HepG2 (cell line): ENCODE measurements at places on chromosomes 4 and X.
A peak's percentile ranks its signal among the peaks of the same experiment; 100 is the strongest.

DNA sequence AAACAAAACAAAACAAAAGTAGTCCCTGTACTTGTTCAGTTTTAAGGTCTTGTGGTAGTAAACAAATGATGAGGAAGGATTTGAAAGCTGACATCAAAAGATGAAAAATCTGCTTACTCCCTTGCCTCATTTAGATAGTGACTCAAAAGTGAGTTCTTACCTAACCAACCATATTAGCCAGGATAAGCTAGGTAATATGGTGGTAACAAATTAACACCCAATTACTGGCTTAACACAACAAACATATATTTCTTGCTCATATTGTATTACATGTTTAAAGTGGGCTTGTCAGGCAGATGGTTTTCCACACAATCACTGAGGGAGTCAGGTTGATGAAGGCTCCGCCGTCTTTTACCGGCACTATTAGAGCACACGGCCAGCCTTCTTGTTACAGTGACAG is 189.7 kb downstream of the PPARGC1A start:
- no peaks in the 10 kb centered on the region; the same call in 1 of the 2 replicates for H3K27me3 ChIP-seq
- no peak for DNase-seq
- no peaks in the 10 kb centered on the region for H3K4me1 ChIP-seq
- H3K36me3 ChIP-seq = no peaks in the 10 kb centered on the region
- H3K27ac ChIP-seq = no peak overlapping the region
- H3K4me3 ChIP-seq = no peak overlapping the region

DNA sequence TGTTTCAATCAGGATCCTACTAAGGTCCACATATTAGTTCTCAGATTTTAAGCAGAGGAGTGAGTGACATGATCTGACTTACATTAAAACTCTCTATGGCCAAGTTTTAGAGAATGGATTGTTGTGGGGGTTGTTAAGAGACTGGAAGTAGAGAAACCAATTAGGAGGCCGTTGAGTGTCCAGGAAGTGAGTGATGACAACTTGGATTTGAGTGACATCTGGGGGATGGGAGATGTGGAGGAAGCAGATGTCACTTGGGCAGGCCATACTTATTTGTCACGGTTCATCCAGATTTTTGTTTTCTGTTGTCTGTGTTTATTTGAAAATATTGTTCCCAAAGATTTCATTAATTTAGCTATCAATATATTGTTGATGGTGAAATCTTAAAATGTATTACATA is 28.3 kb downstream of the ADD1 start:
- H3K27me3 ChIP-seq = no peaks in the 10 kb centered on the region
- no peak overlapping the region for H3K4me3 ChIP-seq
- H3K4me1 ChIP-seq = peaks cover 75% of the 10 kb centered on the region
- peaks cover 4% of the 10 kb centered on the region for H3K36me3 ChIP-seq
- no peak for DNase-seq

- no peak within 1 kb of the TSS for H3K27ac ChIP-seq
- no peaks in the 10 kb centered on the region for H3K36me3 ChIP-seq
- H3K4me1 ChIP-seq = no peaks in the 10 kb centered on the region
- DNase-seq = no peak
Observed at GRCh38 chr4:86359944-86360478, at the start of gene MAPK10. TSS of gene MAPK10 (minus strand) at chr4:86360053.

DNA sequence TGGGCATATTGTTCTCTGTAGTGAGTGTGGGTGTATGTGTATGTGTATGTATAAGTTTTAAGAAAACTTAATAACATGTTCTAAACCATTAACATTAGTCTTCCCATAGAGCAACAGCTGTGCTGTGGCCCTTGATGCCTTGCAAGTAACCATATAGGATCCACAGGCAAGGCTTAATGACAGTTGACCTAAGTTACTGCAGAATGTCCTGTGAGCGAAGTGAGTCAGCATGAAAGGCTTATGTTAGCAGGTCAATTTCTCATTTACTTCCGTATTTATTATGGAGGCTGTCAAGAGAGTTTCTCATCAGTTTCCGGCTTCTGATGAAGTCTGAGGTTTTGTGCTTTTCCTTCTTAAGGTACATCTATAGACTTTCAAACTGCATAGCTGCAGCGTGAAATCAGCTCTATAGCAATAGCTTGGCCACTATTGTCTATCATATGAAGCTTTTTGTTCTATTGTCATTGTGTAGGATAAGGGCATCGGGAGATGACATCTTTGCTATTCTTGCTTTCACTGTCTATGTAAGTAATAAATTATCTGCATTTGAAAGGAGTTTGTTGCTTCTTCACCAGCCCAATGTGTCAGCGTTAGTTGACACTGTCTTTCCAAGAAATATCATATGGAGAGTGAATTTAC is 1153.4 kb upstream of the AGA start:
- no peak for DNase-seq
- no peak overlapping the region for H3K4me3 ChIP-seq
- no peaks in the 10 kb centered on the region for H3K36me3 ChIP-seq

GRCh38 chr4:81562093-81562492 is 90.4 kb upstream of the RASGEF1B start:
- no peak for DNase-seq
- no peak overlapping the region for H3K4me3 ChIP-seq
- H3K27ac ChIP-seq = no peak overlapping the region
- no peaks in the 10 kb centered on the region for H3K36me3 ChIP-seq

- no peak overlapping the region for H3K4me3 ChIP-seq
- peak; percentile 1 for DNase-seq
- H3K27me3 ChIP-seq = no peaks in the 10 kb centered on the region
Observed at GRCh38 chrX:78708262-78708661, 39.3 kb upstream of the LPAR4 start.

GRCh38 chr4:11483046-11483445 is 54.4 kb upstream of the HS3ST1 start:
- H3K4me1 ChIP-seq = no peaks in the 10 kb centered on the region
- H3K4me3 ChIP-seq = no peak overlapping the region
- no peak for DNase-seq
- no peak overlapping the region for H3K27ac ChIP-seq

DNA sequence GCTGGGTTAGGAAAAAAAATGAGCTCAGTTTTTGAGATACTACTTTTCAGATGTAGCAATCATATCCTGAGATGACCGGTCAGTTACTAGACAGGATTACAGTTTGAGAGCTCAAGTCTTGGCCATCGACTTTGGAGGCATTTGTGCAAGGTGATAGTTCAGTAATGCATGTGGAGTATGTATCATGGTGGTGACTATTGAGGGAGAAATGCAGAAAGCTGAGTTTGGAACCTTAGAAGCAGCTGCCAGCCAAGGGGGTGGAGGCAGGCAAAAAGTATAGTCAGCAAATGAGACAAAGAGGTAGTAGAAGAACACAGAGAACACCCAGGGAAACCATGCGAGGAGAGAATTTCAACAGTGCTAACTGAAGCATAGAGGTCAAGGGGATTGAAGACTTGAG is 48.7 kb upstream of the SLC4A4 start:
- H3K36me3 ChIP-seq = no peaks in the 10 kb centered on the region
- no peak overlapping the region for H3K4me3 ChIP-seq
- no peaks in the 10 kb centered on the region for H3K27me3 ChIP-seq
- H3K4me1 ChIP-seq = no peaks in the 10 kb centered on the region
- no peak for DNase-seq

DNA sequence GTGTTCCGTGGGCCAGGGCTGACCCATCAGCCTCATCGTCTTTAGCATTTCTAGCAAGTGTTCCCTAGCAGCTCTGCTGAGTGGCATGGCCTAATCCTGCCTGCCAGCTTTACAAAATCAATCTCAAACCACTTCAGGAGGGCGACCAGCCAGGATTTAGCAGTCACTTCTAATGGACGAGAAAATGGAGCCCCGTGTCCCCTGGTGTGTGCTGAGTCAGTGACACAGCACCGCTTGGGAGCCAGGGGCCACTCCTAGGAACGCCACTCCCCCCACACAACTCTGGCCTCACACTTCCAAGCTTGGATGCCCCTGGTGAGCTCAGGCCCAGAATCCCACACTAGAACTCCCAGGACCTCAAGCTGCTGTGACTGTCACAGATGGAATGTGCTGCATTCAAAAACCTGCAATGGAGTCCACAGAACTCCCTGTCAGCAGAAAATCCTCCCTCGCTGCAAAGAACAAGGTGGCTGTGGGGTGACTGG is 311.2 kb upstream of the GATB start:
- no peak overlapping the region for H3K4me3 ChIP-seq
- no peaks in the 10 kb centered on the region; the same call in 1 of the 2 replicates for H3K27me3 ChIP-seq
- no peak for DNase-seq
- H3K4me1 ChIP-seq = 0 out of 2 replicates have a peak, but pooled peaks cover 10% of the 10 kb centered on the region

DNA sequence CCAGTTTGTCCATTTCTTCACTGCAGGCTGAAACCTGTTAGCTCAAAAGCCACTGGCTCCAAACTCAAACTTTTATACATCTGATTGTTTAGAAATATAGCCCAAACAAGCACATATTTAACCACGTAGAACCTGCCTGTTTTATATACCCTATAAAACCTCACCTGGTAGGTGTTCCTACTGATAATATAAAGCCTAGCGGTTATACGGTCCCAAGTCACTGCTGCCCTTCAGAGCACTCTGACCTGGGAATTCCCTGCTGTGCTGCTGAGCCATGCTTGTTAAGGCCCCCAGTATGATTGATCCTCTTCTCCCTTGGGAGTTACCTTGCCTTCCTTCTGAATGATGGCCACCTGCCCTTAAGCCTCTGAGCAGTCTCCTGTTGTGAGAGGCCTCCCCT is 432.8 kb upstream of the LCORL start:
- H3K4me3 ChIP-seq = no peak overlapping the region
- DNase-seq = no peak
- no peaks in the 10 kb centered on the region for H3K36me3 ChIP-seq
- no peaks in the 10 kb centered on the region for H3K27me3 ChIP-seq

DNA sequence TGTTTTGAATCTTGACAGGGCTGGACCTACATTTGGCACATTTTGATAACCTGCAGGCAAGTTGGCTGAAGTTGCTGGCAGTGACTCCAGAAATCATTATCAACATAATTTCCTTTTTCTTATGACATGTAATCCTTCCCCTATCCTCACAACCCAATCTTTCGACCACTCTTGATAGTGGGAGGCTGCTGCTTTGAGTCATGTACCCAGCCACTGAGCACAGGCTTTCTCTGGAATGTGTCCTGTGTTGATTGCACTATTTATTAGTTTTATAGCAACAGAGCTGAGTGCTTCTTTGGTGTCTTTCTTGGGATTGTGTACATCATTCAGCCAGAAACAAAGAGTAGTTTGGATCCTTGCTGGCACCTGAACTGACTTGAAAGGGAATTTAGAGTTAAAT is 183.1 kb upstream of the LEF1 start:
- no peak for DNase-seq
- no peak overlapping the region for H3K4me3 ChIP-seq
- H3K27me3 ChIP-seq = peaks cover 8% of the 10 kb centered on the region; the same call in 1 of the 3 replicates
- H3K36me3 ChIP-seq = no peaks in the 10 kb centered on the region
- H3K27ac ChIP-seq = no peak overlapping the region

- peak; percentile 94 for DNase-seq
- peaks cover 38% of the 10 kb centered on the region for H3K4me1 ChIP-seq
- H3K27ac ChIP-seq = peak overlapping the region; percentile 71
- no peaks in the 10 kb centered on the region for H3K27me3 ChIP-seq
- no peaks in the 10 kb centered on the region for H3K36me3 ChIP-seq
Observed at GRCh38 chr4:154577324-154577723, 13.2 kb downstream of the FGA start.

GRCh38 chrX:155695419-155695818 is 82.7 kb upstream of the TMLHE start:
- no peak overlapping the region for H3K27ac ChIP-seq
- no peaks in the 10 kb centered on the region for H3K36me3 ChIP-seq
- DNase-seq = no peak
- H3K4me1 ChIP-seq = no peaks in the 10 kb centered on the region
- no peak overlapping the region for H3K4me3 ChIP-seq

GRCh38 chr4:179095585-179096221 is 1653.5 kb upstream of the AGA start:
- H3K27ac ChIP-seq = no peak overlapping the region
- no peaks in the 10 kb centered on the region for H3K27me3 ChIP-seq
- no peak overlapping the region for H3K4me3 ChIP-seq

DNA sequence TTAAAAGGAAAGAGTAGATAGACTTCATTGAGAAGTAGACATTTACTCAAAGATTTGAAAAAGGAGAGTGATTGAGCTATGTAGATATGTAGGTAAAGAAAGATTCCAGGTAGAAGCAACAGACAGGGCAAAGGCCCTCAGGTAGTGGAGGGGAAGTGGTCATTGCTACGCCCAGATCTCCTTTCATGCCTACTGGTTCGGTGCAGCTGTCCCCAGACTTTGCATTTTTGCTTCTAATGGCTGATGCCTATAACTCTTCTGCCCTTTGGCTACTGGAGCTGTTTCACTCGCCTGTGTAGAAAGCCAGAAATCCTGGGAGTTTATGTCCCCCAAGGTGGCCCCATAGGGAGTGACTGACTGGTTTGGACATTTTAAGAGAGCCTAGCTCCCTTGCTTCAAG is 16.9 kb upstream of the ARMCX2 start:
- H3K27ac ChIP-seq = no peak overlapping the region
- no peak overlapping the region for H3K4me3 ChIP-seq
- DNase-seq = no peak
- no peaks in the 10 kb centered on the region for H3K27me3 ChIP-seq
- no peaks in the 10 kb centered on the region for H3K4me1 ChIP-seq
- H3K36me3 ChIP-seq = no peaks in the 10 kb centered on the region

GRCh38 chrX:31279359-31279758 is 207.5 kb upstream of the FTHL17 start:
- no peaks in the 10 kb centered on the region for H3K4me1 ChIP-seq
- H3K27me3 ChIP-seq = no peaks in the 10 kb centered on the region
- H3K4me3 ChIP-seq = no peak overlapping the region
- peak; percentile 18 for DNase-seq
- no peak overlapping the region for H3K27ac ChIP-seq
- H3K36me3 ChIP-seq = no peaks in the 10 kb centered on the region

GRCh38 chr4:166021617-166022016 is 148.6 kb downstream of the TLL1 start:
- no peak overlapping the region for H3K4me3 ChIP-seq
- H3K4me1 ChIP-seq = no peaks in the 10 kb centered on the region
- no peak for DNase-seq

GRCh38 chr4:143618811-143619210 is 81.7 kb downstream of the FREM3 start:
- H3K4me3 ChIP-seq = no peak overlapping the region
- H3K4me1 ChIP-seq = no peaks in the 10 kb centered on the region
- H3K27ac ChIP-seq = no peak overlapping the region
- DNase-seq = no peak
- no peaks in the 10 kb centered on the region for H3K27me3 ChIP-seq

GRCh38 chr4:154511981-154512380 is 20.4 kb upstream of the DCHS2 start:
- no peaks in the 10 kb centered on the region; the same call in none of the 2 replicates for H3K27me3 ChIP-seq
- H3K36me3 ChIP-seq = no peaks in the 10 kb centered on the region
- no peaks in the 10 kb centered on the region for H3K4me1 ChIP-seq
- no peak for DNase-seq
- H3K27ac ChIP-seq = no peak overlapping the region

GRCh38 chr4:9895333-9895705 is 113.9 kb downstream of the DRD5 start:
- no peaks in the 10 kb centered on the region for H3K4me1 ChIP-seq
- no peak overlapping the region for H3K27ac ChIP-seq
- H3K27me3 ChIP-seq = no peaks in the 10 kb centered on the region
- DNase-seq = no peak
- H3K36me3 ChIP-seq = peaks cover 4% of the 10 kb centered on the region
